Activated CD8-positive, alpha-beta memory T cell treated with anti-CD3 and anti-CD28 coated beads for 1 hour (primary cell): ENCODE measurements at places on chromosomes 3 and 15.

DNA sequence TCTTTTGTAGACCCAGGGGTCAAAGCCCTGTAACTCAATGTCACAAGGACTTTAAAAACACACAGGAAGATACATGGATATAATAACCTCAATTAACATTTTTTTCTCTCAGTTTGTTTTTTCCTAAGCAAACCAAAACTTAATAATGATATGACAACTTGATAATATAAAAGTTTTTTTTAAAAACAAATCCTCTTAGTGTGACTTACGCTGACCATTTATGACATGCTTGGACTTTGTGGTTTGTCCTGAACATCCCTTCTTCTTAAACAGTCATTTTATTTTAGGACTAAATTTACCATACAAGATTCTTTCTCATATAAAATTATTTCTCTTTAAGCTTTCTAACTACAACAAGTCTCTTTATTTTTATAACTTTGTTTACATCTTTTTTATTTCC is 25.4 kb upstream of the FAM3D start:
- DNase-seq = no peak

- no peak for DNase-seq
Observed at GRCh38 chr3:129560911-129561594, 18.1 kb downstream of the H1-8 start.

GRCh38 chr3:197878427-197878826 is 71.6 kb upstream of the RPL35A start:
- DNase-seq = no peak

- DNase-seq = no peak
Observed at GRCh38 chr3:135869439-135870105, 96.0 kb upstream of the PPP2R3A start.

DNA sequence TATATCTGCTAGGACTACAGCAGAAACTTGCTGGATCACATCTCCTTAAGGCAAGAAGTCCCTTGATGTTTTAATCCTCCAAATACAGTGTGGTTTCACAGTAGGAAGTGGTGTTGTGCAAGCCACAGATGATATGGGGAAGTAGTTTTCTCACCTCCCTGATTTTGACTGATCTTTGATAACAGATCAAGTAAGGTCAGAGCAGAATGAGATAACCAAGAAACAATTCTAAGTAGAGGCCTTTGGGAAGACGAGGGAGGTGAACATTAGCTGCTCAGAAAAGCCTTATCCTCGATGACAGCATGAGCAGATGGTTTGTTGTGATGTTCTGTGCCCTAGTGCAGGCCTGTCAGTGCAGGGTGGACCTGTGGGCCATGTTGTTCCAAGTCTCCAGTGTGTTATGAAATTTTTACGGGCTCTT is 61.3 kb downstream of the RIOX2 start:
- DNase-seq = no peak

- no peak for DNase-seq
Observed at GRCh38 chr3:181913254-181913653, 201.5 kb downstream of the SOX2 start.

GRCh38 chr3:56792193-56792592 is 9.6 kb downstream of the ARHGEF3 start:
- DNase-seq = no peak

DNA sequence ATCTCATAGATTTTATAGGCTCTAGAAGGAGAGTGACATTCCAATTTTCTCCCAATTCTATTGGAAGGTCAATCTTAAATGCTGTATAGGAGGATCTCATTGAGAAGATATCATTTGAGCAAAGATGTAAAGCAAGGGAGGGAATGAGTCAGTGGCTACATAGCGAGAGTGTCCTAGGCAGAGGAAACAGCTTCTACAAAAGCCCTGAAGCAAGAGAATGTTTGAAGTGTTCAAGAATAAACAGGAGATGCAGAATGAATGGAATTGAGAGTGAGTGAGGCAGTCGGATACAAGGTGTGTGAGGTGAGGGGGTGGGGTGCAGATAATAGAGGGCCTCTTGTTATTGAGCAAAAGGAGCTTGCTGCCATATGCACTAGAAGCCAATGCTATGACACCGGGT is 545.9 kb downstream of the IGSF11 start:
- DNase-seq = no peak

GRCh38 chr3:3902161-3902560 is 102.9 kb downstream of the LRRN1 start:
- DNase-seq = no peak

- DNase-seq = no peak
Observed at GRCh38 chr3:62238003-62238402, 135.3 kb downstream of the FEZF2 start.

DNA sequence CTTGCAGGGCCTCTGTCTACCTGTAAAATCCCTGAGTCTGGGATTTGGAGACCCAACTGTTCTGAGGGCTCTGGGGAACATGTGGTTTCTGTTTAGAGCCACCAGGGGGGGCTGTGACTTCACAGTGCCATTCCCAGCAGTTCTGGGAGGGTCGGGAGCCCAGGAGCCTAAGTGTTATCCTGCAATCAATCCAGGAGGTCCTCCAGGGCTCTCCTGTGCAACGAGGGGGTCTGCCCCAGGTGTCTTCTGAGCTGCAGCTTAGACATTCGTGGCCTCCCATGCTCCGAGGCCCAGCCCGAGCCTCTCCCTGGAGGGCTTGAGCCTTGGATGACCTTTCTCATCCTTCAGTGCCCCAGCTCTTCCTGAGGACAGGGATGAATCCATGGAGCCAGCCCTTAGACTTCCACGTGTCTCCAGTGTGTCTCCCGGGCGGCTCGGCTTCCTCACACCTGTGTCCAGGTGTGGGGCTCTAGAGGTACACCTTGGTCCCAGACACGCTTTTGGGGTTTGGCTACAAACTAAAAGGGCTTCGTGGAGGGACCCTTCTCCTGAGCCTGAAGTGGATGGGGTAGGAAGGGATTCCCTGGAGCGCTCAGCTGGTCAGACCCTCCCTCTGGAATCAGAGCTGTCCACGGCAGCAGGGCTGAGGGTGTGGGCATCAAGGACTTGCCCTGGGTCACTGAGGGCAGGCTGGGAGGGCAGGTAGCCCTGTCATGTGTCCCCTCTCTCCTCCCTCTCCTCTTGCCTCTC is 20.3 kb upstream of the ABTB1 start:
- no peak for DNase-seq

- no peak for DNase-seq
Observed at GRCh38 chr3:62918131-62918530, 42.9 kb upstream of the CADPS start.

GRCh38 chr3:29249829-29250345 is 31.0 kb upstream of the RBMS3 start:
- DNase-seq = no peak

DNA sequence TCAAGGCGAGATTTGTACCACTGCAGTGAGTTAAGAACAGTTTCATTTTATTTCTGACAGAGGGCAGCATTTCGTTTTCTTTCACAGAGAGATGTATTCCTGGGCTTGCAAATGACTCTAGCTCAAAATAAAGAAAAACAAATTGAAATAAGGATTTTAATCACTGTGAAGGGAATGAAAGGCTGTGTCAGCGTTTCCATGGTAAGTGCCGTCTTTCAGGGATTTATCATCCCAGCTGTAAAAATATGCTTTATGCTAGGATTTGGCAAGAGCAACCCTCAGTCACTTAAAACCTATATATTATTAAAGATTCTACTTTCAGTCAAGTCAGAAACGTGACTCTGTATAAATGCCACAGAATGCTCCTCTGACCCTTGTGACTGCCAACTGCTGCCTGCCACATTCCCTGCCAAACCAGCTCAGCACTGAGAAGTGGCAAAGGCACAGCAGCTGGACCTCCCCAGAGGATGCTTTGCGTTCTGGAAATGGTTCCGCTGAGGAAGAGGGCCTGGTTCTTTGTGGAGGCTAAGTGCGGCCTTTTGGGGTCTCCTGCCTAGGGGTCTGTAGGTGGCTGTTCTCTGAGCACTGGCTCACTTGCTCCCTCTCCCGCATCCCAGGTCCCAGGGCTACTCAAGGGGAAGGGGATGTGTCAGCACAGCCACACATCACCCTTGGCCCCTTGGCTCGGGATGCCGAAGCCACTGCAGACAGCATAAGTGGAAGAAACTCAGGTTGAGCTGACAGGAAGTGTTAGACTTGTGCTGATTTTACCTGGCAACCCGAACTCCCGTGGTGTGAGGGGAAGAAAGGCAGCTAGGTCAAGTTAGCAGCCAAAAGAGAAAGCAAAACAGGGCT is 56.6 kb upstream of the POMGNT2 start:
- peak; percentile 18 for DNase-seq

DNA sequence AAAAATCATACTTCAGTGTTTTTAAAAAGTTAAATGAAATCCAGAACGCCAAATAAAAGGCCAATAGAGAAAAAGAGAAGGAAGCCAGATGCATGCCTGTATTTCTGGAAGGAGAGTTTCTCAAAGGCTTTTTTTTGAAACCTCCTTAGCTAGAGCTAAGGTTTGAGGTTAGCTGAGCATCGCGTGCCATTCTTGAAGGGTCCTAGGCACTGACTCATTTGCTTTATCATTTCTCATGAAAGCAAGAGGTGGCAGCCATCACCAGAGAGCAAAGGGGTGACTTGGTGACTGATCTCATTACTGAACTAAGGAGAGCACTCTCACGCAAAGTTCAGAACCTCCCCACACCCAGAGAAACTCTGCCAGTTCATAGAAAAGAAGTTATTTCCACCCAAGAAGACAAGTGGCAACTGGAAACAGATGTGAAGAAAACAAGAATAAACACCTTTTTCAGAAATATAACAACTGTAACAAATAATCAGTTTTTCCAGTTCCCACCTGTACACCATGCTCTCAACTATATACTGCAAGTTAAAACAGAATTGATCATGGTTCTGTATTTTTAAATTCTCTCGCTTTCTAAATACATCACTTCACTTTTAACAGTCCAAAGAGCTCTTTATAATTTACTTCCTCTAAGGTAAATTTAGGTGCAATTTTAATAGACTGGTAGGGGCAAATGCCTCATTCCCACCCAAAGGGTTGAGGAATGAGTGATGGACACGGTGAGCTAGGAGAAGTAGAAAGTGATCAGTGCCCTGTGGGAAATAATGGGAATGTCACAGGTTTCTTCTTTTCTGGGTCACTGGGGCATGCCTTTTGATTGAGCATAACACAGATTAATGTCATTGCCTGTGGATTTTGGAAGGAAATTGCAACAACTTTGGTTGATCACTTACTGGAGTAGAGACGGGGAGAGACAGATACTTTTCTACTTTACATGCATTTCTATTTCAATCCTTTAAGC is 24.7 kb downstream of the GPR15 start:
- DNase-seq = peak; percentile 17

- no peak for DNase-seq
Observed at GRCh38 chr3:66753670-66754069, 244.4 kb upstream of the KBTBD8 start.

- DNase-seq = no peak
Observed at GRCh38 chr3:156837115-156837514, 11.0 kb downstream of the LEKR1 start.

DNA sequence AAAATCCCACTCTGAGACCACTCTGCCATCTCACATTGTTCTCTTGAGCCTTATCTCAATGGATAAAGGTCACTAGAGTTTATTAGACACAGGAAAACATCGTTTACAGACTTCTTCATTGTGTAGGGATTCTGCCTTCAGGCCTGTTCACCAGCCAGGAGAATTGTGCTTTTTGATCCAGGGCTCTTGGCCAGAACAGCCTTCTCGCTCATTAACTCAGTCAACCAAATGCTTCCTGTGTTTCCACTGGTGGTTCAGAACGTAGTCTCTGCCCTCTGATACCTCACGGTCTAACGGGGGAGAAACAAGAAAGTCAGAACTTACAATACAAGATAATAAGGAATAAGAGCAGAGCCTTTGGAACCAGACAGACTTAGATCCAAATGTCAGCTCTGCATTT is 54.2 kb upstream of the TSEN2 start:
- DNase-seq = no peak

- no peak for DNase-seq
Observed at GRCh38 chr3:161051856-161052255, 53.3 kb downstream of the B3GALNT1 start.

DNA sequence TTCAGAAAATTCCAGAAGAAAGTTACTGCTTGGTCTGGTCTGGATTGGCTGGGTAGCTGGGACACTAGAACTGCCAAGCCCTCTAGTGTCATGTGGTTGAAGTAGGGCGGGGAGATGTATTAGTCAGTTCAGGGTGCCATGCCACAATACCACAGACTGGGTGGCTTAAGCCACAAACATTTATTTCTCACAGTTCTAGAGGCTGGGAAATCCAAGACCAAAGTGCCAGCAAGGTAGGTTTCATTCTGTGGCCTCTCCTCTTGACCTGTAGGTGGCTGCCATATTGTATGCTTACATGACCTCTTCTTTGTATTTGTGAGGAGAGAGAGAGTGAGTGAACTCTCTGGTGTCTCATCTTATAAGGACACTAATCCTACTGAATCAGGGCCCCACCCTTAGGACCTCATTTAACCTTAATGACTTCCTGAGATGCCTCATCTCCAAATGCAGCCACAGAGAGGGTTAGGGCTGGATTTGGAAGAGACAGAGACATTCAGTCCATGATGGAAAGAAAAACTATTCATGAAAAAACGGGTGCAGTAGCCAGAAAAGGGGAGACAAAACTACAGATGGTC is 18.1 kb upstream of the ZSCAN2 start:
- DNase-seq = no peak

DNA sequence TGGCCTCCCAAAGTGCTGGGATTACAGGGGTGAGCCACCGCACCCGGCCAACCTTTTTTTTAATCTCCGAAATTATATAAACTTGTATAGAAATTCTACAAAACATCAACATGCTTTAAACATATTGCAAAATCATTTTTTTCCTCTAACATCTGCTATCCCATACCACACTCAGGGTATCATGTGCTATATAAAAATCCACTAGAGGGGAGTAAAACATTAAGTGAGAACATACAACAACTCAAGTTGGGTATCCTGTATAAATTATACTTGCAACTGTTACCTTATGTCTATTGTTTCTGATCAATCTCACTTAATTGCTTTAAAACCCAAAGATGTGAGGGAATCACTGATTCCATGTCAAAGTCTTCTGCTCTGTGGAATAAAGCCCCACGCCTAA is 71.9 kb upstream of the FBN1 start:
- DNase-seq = no peak

- DNase-seq = no peak
Observed at GRCh38 chr3:162770551-162770950, 1273.9 kb downstream of the OTOL1 start.

GRCh38 chr3:78338405-78338804 is 1298.5 kb downstream of the ROBO2 start:
- DNase-seq = no peak
